ENCODE measurements at places on chromosomes 2 and 18. TPM values are rescaled to one million over a fixed set of nuclear protein-coding genes. Genes with fewer than 3 reads are reported as not detected.

DNA sequence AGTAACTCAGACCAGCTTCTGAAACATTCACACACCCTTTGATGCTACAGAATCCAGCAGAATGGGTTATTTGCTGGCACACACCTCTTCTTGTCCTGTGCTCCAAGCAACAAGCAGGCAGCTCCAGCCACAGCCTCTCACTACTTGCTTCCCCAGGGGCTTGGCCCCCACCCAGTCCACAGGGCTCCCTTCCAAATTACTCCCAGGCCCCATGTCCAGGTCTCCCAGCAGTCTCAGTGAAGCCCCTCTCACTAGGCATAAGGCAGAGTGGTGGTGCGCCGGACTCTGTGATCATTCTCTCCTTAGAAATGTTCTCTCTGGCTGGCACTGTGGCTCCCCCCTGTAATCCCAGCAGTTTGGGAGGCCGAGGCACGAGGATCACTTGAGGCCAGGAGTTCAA is 25.9 kb downstream of the ITM2C start:
- DNase-seq = no peak

- no peak for DNase-seq
Observed at GRCh38 chr2:219388907-219389156, 1.1 kb upstream of the DNPEP start.

DNA sequence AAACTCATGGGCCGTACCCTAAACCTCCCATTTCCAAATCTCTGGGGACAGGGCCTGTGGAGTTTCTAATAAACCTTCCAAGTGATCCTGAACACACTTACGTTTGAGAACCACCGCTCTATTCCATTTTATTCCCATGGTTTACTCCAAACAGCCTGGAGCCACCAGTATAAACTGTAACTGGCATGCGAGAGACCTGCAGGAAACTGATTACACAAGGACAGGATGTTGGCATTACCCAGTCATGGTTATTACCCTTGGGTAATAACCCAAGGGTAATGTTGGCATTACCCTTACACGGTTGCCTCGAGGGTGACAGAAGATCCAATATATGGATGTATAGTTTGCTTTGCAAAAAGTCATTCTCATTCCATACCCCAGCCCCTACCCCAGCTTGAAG is 37.0 kb upstream of the YPEL5 start:
- no peak for DNase-seq

GRCh38 chr2:232888839-232889529 is 18.9 kb downstream of the SNORC start:
- no peak for DNase-seq

DNA sequence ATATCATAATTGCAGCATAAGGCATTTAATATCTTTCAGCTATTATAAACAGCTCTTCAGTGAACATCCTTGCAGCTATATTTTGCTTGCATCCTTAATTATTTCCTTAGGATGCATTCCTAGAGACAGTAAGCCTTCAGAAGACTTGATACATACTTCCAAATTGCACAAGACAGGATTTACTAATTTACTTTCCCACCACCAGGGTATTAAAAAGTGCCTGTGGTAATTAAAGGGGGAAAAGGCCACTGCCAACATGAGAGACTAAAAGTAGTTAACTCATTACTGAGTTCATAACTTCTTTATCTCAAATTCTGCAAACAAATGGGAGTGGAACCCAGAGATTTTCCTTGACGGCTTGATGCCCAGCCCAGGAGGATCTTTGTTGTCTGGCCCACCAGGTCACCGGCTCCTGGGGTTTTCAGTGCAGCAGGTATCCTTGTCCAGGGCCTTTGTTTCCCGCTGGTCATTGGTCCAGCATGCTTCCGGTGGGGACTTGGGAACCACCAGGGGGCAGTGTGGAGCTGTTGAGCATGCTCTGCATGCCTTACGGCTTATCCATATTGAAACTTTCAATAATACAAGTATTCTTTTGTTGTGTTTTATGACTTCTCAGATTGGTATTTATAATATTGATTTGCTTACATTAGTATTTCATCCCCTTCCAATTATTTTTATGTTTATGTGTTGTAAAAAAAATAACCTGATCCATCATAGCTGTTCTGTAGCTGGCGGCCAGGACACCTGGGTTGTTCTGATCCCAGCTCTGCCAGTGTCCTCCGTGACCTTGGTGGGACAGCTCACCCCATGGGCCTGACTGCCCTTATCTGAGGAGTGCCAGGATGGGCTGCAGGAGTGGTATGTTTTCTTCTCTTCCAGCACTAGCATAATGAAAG is 61.4 kb downstream of the TGOLN2 start:
- DNase-seq = no peak

GRCh38 chr2:170362871-170363631 is 185.1 kb downstream of the MYO3B start:
- no peak for DNase-seq

DNA sequence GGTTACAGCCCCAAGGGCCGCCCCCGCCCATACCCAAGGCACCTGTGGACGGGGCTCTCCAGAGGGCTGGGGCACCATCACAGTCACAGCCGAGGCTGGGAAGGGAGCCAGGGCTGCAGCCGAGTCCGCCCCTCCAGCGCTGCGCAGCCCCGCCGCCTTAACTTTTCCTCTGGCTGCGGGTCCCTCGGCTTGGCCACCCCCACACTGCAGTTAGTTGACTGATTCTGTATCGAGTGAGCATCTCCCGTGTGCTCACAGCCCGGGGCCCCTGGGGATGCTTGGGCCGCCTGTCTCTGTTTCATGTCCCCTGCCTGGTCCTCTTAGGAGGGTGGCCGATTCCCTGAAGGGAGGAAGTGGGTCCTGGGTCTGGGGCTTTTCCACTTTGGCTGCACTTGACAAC is 33.7 kb downstream of the EMILIN2 start:
- DNase-seq = no peak

GRCh38 chr2:163715199-163715598 is 20.6 kb downstream of the FIGN start:
- DNase-seq = no peak

DNA sequence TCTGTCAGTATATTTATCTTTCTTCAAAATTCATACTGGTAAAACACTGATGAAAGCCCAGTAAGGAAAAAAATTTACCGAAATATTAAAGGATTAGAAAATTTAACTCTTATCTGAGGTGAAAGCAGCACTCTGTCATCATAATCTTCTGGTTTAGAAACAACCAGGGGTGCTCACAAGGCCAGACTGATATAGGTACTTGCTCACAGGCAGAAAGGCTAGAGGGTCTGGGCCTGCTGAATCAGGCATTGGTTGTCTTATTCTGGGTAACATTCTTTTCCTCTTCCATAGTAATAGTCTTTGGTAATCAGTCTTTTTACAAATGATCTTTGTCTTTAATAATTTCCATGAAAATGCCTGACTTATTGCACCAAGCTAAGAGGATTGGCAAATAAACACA is 221.4 kb upstream of the TFPI start:
- DNase-seq = no peak

- no peak for DNase-seq
Observed at GRCh38 chr18:23855721-23856120, 158.8 kb upstream of the TTC39C start.

- no peak for DNase-seq
Observed at GRCh38 chr2:72139874-72140620, 7.6 kb downstream of the CYP26B1 start.

DNA sequence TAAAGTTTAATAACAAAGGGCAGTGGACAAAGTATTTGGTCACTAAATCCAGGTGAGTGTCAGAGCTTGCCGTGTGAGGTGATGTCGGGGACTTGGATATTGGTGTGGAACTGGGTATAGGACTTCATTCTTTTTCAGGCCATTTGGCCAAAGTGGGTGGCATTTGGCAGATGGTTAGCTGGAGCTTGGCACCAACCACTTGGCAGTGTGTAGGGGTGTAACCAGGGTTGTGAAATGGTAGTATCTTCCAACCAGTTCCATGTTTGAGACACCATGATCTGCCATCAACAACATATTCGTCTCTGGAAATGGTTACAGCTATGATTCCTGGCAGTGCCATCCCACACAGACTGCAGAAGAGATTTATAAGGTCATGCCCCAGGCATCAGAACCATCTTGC is 113.9 kb downstream of the CCDC85A start:
- no peak for DNase-seq

DNA sequence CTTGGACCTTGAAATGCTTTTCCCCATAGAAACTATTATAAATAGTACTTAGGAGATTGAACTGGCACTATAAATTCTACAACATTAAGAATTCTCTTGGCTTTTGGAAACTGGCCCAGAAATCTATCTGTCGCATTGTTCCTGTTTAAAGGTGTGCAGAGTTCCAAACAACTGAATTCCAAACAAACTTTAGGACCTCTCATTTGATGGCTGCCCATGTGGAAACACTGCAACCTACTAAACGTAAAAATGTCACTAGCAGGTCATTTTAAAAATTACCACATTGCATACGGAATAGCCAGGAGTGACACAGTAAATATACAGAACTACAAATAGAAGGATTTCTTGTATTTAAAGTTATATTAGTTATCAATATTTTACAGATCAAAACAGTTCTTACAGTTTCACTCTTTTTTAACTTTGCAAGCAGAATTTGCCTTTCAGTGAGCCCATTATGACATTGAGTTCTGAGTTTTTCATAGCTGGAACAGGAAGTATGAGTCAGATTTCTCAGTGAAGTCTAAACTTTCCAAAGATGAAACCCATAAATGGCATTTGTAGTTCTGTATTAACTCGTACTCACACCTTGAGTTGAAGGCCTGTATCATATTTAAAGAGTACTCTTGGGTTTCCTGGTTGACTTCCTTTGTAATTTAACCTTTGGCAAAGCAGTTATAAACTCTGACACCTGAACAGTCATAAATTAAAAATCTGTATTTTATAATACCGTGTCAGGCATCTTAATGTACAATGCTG is 142.3 kb upstream of the BOD1L2 start:
- no peak for DNase-seq

DNA sequence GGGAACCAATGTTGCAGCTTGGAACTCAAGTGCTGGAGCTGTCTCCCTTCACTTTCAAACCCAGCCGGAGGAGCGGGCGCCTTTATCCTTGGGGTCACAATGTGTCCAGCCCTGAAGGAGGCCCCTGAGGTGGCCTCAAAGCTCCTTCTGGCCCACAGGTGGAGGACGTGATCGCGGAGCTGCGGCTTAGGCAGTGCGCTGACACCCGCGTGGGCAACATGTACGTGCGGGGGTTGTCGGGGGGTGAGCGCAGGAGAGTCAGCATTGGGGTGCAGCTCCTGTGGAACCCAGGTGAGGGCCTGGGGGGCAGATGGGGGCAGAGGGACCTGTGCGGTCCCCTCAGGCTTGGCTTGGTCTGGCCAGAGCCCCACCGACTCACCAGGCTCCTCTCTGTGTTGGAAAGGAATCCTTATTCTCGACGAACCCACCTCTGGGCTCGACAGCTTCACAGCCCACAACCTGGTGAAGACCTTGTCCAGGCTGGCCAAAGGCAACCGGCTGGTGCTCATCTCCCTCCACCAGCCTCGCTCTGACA is 13.5 kb downstream of the ABCG8 start:
- no peak for DNase-seq

DNA sequence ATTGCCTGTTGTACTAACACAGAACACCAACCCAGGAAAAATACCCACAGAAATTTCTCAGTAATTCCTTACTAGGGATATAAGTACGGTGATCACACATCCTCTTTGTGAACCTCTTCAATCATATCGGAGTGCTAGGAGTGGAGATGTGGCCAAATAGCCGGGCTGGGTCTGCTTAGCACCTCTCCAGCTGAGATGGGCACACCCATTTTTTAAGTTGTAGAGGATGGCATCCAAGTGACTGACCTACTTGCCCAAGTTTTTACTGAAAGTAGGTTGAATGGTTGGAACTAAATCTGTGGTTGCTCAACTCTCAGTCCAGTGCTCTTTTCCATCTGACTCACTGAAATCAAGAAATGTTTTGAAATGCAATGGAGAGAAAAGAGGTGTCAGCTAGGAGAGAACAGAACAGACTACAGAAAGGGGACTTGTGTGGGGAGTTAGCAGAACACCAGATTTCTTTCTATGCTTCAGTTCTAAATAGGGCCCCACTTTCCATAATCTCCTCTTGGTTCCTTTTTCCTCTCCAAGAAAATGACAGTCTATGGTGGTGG is 68.7 kb upstream of the FSHR start:
- no peak for DNase-seq

- DNase-seq = no peak
Observed at GRCh38 chr2:181658444-181658843, 1.5 kb upstream of the CERKL start.

DNA sequence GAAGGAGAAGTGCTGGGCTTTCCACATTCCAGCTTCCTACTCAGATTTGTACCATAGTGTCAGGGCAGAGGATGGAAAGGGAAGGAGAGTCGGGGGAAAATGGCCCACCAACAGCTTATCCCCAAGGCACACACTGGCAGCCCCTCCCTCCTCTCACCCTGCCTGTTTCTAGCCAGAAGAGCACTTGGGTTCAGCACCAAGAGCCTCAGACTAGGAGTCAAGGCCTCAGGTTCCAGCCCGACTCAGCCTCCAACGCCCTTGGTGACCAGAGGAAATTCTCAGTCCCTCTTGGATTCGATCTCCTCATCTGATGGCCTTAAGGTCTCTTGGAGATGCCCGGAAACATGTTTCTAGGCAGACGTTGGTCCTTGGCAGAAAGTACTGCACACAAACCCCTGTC is 53.9 kb downstream of the TNS1 start:
- no peak for DNase-seq

DNA sequence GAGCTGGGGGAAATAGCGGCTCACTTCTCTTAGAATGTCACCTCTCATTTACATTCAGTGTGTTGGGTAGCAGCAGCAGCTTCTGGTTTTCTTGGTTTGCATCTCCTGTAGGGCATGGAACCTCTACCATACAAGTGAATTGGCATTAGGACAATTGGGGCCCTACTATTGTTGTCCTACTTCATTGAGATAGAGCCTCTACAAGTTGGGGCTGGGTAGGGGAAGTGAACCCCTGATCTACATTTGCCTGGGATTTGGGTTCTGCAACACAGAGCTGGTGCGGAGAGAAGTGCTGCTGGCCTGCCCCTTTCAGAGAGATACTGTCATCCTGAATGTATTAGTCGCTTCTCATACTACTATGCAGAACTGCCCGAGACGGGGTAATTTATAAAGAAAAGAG is 391.6 kb upstream of the HS6ST1 start:
- no peak for DNase-seq

GRCh38 chr2:85741211-85741832 is 12.5 kb upstream of the ATOH8 start:
- no peak for DNase-seq

GRCh38 chr2:207088276-207088675 is 77.5 kb downstream of the KLF7 start:
- no peak for DNase-seq

DNA sequence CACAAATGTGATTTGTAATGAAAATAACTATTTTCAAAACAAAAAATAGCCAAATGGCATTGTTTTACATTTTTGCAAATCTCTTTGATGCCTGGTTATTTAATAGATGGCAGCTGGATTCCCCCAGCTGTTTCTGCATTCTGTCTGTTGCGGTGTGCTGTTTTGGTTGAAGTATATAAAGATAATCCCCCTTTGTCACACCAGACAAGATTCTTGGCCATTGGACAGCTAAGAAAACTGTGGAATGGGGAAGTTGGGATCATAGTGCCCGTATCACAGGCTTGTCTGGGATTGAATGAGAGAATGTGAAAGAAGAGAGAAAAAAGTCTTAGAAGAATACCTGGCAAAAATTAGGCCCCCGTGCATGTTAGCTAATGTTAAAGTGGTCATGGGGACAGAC is 19.5 kb upstream of the LYPD6B start:
- no peak for DNase-seq

The ANKRD23 gene
- 3.4 TPM for polyA plus RNA-seq

The GREB1 gene
- polyA plus RNA-seq = 14.6 TPM

The SMYD1 gene
- polyA plus RNA-seq = 0.14 TPM

The CNGA3 gene
- polyA plus RNA-seq = not detected

The ELOA2 gene
- not detected for polyA plus RNA-seq

The SATB2 gene
- 16.4 TPM for polyA plus RNA-seq

The OR6B2 gene
- not detected for polyA plus RNA-seq

The C2orf15 gene
- 13.7 TPM for polyA plus RNA-seq

The CTAGE1 gene
- not detected for polyA plus RNA-seq

The C2orf78 gene
- not detected for polyA plus RNA-seq

The KCNJ13 gene
- 2.7 TPM for polyA plus RNA-seq

Measured in renal cortex interstitium (tissue), 15 donors.